Thoracic aorta (tissue), 2 donors: ENCODE measurements at places on chromosomes 11 and 22. TPM values are rescaled to one million over a fixed set of nuclear protein-coding genes. Genes with fewer than 3 reads are reported as not detected.

GRCh38 chr22:50274311-50274710, 4.1 kb upstream of the MAPK11 start:
- DNase-seq, result no peak

DNA sequence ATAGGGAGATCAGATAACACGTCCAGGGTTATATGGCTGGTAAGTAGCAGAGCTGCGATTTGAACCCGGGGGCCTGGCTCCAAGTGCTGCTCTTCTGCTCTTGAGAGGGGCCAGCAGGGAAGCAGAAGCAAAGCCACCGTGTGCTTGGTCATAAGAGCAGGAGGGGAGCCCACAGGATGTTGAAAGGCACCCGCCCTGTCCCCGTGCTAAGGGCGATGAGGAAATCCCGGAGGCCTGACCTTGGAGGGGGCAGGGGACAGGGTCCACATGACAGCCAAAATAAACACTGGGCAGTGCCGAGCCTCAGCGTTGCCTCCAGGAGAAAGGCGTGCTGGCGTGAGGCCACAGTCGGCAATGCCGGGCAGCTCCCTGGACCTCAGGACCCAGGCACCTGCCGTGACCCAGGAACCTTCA, 28.8 kb downstream of the TOM1 start:
- DNase-seq, result no peak

- DNase-seq, result peak; percentile 57
Observed at GRCh38 chr22:32474635-32475467, at the start of gene FBXO7. Gene FBXO7 (plus strand): TSS chr22:32474811. CDS start chr22:32475003, 192 bp downstream.

DNA sequence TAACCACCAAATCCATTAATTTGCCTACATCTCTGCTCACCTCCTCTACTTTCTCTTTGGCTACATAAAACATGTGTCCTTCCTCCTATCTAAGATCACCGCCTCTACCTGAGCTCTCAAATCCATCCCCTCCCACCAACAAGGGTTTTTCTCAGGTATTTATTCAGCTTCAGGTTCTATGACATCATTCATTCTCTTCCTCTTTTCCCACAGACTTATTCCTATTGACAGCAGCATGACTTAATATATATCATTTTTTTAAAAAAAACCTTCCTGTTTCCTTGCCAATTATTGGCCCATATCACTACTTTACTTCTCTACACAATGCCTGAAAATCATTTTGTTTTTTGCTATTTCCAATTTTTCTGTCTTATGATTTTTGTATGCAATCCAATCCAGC, 4.4 kb downstream of the CASP12 start:
- no peak for DNase-seq

GRCh38 chr11:2118677-2119076, 20.5 kb downstream of the IGF2 start:
- no peak for DNase-seq

TEX12 gene
- 0.54 TPM for total RNA-seq

TSKU gene
- 42.2 TPM for total RNA-seq

GRCh38 chr11:69467196-69467595, 14.3 kb upstream of the LINC01488 start:
- DNase-seq, result no peak

RGL4 gene
- not detected for total RNA-seq

DNA sequence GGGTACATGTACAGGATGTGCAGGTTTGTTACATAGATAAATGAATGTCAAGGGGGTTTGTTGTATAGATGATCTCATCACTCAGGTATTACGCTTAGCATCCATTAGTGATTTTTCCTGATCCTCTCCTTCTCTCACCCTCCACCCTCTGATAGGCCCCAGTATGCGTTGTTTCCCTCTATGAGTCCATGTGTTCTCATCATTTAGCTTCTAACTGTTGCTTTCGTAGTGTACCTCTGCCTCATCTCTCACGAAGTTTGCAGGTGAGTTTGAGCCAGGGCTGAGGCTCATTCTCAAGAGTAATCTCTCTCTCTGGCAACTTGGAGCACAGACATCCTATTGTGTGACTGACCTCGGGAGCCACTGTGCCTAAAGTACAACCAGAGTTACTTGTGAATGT, 4.7 kb upstream of the HBE1 start:
- no peak for DNase-seq

DNA sequence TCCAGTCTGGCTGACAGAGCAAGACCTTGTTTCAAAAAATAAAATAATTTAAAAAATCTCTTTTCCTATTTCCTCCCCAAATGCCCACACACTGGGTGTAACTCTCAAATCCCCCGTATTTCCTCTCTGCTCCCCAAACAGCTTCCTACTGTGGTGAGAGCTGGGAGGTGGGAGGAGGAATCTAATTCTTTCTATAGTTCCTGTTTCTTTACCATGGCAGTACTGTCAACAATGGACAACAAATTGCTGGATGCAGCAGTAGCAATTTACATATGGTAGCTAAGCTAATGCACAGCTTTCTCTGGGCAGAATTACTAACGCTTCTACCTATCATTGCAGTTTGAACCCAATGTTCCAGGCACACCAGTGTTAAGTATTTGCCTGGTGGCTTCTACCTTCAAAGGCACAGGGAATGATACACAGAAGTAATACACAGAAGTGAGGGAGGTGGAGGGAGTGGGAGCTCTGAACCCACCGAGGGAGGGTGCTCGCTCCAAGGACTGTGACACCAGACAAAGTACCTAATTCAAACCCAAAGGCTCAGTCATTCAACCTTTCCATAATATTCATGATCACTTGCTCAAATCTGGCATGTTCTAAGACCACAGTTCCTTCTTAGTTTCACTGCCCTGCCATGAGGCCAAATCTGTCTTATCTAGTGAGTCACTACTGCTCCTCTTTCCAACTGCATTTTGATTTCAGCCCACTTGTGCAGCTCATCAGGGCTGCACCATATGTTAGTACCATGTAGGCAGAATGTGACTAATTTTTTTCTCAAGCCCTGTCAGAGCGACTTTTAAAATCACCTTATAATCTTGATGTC, 37.9 kb downstream of the CELF1 start:
- no peak for DNase-seq

GRCh38 chr11:61454520-61454919, 24.6 kb downstream of the SDHAF2 start:
- DNase-seq, result no peak

DNA sequence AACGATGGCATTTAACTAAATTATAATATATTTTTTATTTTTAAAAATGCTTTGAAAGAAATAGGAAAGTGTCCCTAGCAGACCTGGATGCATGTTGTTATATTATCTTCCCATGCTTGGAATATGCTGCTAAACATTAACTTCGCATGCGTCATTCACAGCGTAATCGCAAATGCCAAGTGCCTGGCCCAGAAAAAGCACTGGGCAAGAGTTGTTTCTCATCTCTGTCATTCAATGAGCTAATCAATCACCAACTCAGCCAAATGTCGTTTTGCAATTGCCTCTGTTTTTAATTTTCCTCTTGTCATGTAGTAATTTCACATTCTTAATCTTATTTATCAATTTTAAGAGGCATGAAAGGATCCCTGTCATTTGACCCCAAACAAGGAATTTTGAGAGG, 1421.9 kb downstream of the BRD1 start:
- DNase-seq, result no peak

- no peak for DNase-seq
Observed at GRCh38 chr11:59174664-59175033, 2.7 kb downstream of the DTX4 start.

- no peak for DNase-seq
Observed at GRCh38 chr11:106281455-106282173, 204.2 kb downstream of the AASDHPPT start.

GRCh38 chr22:40979198-40979597, 28.0 kb downstream of the RBX1 start:
- DNase-seq, result no peak

DNA sequence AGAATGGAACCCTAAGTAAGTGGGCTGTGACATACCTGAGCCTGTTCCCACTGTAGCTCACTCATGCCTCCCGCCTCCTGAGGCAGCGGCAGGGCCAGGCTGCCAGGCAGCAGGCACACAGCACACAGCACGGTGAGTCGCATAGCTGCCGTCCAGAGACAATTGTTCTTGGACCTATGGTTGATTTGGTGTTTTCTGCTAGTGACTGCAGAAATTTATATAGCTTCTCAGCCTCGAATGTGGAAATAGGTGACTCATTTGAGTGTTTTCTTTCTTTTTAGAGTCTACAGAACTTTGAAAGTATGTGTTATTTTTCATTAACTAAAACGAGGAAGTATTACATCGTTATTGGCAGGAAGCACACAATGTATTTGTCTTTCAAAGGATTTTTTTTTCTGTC, at the start of gene MMP7:
Gene MMP7, minus strand, starts transcription at position 190 of the 400 bp plus-strand sequence. Its CDS starts 47 bp downstream, at position 143.
- DNase-seq, result no peak

DNA sequence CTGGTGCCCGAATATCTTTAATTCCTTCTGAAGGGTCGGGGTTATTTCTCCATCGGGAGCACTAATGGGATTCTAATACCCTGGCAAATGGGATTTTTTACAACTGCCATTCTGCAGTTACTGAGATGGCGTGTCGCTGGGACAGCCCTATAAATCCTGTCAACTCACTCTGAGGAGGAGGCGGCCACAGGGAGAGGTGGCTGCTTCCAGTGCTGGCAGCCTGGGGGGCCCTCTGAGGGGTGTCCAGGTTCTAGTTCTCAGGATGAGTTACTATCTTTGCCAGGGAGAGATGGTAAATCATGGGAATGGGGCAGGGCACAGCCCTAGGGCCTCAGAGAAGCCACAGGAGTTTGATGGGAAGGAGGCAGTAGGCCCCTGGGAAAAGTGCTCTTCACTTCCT, 135.9 kb downstream of the NTM start:
- DNase-seq, result no peak

ART1 gene
- total RNA-seq, result not detected

DNA sequence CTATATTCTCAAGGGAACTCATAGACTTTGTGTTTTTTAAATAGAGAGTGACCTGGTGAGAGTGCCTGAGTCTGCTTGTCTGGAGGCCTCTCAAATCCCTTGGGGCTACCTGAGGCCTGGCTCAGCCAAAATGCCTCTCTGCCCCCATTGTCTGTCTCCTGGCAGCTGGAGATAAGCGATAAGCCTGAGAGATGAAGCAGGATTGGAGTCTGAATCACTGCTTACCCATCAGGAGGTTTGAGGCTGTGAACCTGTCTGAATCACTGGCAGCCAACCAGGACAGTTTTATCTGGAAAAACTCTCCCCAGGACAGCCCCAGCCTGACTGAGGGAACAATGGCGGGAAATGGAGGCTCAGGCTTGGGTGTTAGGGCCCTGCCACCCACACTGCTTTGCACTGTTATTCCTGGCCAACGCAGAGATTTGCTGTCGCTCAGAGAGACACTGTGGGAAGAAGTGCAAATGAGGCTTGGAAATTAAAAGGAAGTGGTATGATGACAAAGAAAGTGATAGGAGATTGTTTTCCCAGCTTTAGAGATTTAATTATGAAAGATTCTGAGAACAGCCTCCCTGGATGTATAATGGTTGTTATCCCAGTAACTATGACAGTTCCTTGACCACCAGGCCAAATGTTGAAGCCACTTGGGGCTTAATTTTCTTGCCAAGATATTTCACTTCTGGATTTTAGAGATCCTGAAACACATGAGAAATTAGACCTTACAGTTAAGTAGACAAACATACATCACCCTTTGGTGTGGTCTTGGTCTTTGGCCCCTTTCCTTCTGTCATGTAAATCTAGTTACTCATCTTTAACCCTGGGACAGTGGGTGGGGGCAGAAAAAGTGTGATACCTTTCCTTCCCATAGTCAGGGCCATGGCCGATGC, 102.1 kb downstream of the RASSF10 start:
- no peak for DNase-seq

GRCh38 chr11:95486979-95487378, 256.0 kb upstream of the SESN3 start:
- no peak for DNase-seq

TSPAN18 gene
- total RNA-seq, result 2.0 TPM

DNA sequence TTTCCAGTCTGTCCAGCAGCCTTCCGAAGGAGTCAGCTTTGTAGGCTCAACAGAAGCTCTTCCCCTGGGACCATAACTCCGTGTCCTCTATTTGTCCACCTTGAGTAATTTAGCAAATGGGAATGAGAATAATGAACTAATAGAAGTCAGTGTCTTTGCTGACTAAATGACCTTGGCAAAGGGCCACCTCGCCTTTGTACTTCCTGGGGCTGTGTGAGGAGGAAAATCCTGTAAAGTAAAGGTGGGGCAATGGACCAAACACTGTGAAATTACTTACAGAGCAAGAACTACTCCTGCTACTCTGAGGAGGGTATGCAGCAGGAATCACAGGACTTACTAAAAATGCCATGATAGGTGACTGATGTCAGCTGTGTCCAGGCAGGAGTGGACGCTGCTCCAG, 36.2 kb upstream of the CSNK2A3 start:
- DNase-seq, result no peak

DNA sequence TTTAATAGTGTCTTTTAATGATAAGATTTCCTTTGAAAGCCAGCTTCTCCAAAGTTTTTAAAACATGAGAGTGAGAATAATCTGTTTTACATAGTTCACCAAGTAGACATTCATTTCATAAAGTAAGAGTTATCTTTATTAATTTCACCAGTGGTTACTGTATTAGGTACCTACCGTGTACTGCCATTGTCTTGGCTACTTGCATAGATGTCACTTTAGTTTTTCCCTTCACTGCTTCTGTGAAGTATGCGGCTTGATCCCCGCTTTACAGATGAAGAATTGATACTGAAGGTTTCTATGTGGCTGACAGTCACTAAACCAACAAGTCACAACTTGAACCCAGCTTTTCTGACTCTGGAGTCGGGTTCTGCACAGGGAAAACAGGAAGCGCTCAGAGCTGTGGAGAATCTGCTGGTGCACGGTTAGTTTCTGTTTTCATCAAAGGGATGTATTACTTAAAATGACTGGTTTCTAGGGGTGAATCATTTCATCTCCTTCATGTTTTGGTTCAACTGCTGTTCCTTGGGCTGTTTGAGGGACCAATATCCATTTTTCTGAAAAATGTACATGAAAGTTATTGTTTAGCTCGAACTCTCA, 39.3 kb upstream of the MYO18B start:
- DNase-seq, result no peak

GRCh38 chr11:114129142-114129541, 69.6 kb downstream of the ZBTB16 start:
- DNase-seq, result no peak

GGT5 gene
- 81.3 TPM for total RNA-seq

DNA sequence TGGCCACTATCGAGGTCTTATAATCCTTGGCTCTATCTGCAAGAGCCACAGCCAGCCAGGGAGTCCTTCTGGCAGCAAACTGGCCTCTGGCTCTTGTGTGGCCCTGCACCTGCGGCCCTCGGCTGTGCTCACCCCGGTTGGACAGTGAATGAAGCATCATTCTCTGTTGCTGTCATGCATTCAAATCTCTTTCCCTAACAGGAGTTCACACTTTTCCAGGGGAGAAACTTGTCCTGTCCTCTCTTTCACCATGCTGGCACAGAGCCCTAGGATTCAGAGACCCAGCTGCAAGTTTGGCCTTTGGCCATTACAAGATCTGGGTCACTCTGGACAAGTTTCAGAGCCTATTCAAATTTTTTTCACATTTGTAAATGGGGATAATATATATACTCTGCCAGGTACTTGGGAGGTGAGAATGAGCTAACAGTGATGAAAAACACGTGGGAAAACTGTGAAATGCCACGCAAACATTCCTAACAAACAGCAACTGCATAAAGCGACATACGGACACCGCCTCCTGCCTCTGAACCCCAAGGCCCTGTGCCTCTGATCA, 34.2 kb downstream of the TMEM184B start:
- no peak for DNase-seq

- no peak for DNase-seq
Observed at GRCh38 chr22:38944653-38945052, 12.8 kb upstream of the APOBEC3A start.

DEUP1 gene
- total RNA-seq, result not detected

GRCh38 chr11:132289590-132290256, 919.3 kb downstream of the NTM start:
- DNase-seq, result no peak
